ENCODE measurements at places on chromosomes 1 and 21. TPM values are rescaled to one million over a fixed set of nuclear protein-coding genes. Genes with fewer than 3 reads are reported as not detected.

The SPRR2F gene
- polyA plus RNA-seq: not detected

The KCNJ9 gene
- 0.13 TPM for polyA plus RNA-seq

The INSRR gene
- 2.8 TPM for polyA plus RNA-seq

The F13B gene
- polyA plus RNA-seq: not detected

DNA sequence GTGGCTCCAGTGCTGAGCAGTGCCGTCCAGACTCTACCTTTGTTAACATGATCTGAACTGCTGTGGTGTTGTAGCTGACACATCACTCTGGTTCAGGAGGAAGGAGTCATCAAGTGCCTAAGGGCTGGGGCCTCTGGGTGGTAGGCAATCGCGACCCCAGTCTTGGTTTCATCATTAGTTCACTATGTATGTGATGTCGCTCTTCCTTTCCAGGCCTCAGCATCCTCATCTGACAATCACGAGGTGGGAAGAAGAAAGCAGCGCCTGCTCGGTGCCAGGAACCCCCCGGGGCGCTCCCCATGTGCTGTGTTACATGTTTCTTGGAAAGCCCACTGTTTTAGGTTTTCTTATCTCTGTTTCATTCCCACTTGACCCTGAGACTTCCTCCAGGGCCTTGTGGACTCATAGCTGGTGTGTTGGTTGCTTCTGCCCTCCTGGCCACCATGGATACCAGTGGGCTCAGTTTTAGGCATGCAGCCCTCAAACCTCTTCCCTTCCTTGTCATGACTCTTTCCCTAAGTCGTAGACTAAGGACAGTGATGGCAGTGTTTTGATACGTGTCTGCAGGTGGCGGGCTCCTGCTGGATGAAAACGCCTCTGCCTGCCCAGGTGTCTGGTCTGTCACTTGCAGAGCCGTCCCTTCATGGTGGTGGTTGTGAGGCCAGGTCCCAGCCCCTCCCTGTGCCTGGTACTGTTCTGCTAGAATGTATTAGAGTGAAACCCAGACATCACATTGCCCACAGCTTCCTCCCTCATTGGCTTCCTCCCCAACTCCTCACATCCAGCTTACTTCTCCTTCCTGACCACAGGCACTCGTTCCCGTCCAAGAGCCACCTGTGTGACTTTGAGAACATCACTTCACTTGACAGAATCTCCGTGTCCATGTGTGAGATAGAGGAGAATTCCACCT is 17.2 kb upstream of the FOXO6 start:
- DNase-seq: no peak

GRCh38 chr1:183272390-183272848 is 86.4 kb downstream of the LAMC2 start:
- no peak for DNase-seq

DNA sequence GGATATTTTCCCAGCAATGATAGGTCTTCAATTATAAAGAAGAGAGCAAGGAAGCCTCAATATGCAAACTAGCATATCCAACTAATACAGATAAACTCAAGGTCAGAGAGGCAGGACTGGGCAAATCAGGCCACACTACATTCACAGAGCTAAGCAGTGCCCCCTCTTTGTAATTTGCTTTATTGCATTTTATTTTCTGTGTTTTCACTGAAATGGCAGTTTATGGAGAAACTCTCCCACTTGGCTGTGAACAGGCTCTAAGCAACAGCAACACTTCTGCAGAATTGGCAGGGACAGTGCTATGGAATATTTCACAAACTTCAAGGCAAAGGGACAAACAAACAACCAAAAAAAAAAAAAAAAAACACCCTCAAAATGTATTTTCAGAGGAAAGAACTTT is 93.4 kb upstream of the SOD1 start:
- DNase-seq: no peak

All from right renal pelvis (tissue), 4 donors.